NCI-H2081 (cell line): ENCODE measurements at places on chromosomes 3 and 15.

GRCh38 chr3:15309662-15310335 is 22.6 kb downstream of the SH3BP5 start:
- DNase-seq, result no peak

- no peak for DNase-seq
Observed at GRCh38 chr3:148532326-148532725, 165.4 kb upstream of the AGTR1 start.

DNA sequence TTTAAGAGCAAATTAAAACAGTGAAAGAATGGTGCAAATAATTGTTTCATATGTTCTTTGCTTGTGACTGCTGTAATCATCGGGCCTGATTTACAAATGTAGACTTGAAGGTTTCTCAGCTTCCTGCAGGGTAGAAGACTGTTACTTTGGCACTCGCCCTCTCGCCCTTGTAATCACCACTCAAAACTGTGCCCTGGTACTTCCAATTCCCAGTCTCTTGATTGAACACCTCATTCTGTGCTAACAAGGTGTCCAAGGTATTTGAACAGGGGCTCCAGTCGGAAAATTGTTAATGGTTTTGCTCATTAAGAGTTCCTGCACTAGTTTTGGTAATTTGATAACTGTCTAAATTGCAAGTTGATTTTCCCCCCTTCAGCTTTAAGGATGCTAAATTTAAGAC is 209.5 kb downstream of the ZIC1 start:
- no peak for DNase-seq

DNA sequence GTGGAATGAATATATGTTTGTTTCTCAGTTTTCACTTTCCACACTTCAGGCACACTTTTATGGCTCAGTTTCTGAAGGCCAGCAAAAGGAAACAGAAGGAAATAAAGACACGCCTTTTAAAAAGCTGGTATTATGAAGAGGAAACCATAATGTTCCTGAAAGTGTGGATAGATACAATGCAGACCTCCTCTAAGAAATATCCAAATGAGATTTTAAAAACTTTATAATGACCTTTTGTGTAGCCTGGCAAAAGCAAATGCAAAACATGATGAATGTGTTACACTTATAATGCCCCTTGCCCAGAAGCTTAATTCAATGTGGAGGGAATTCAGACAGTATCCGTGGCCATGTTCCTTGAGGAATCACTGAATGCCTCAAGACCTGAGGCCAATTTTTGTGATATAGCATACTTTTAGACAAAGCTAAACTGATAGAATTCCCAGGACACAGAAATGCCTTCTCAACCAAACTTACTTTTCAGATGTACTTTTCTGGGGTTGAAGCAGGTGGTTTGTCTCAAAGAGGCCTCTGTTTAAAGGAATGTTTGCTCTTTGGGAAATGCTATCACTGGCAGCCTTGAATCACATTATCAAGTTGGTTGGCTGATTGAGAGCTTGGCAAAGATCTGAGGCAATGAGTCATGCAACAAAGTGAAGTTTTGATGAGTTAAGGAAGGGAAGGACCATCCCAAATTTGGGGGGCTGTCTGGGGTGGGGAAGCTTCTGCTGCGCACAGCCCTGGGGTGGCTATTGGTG is 77.1 kb upstream of the CACNA2D3 start:
- DNase-seq, result no peak

- no peak for DNase-seq
Observed at GRCh38 chr15:89003865-89004725, 84.2 kb upstream of the ABHD2 start.

GRCh38 chr3:42602961-42603360 is 2.5 kb downstream of the NKTR start:
- no peak for DNase-seq

- no peak for DNase-seq
Observed at GRCh38 chr15:88661041-88661700, 22.4 kb downstream of the ISG20 start.

DNA sequence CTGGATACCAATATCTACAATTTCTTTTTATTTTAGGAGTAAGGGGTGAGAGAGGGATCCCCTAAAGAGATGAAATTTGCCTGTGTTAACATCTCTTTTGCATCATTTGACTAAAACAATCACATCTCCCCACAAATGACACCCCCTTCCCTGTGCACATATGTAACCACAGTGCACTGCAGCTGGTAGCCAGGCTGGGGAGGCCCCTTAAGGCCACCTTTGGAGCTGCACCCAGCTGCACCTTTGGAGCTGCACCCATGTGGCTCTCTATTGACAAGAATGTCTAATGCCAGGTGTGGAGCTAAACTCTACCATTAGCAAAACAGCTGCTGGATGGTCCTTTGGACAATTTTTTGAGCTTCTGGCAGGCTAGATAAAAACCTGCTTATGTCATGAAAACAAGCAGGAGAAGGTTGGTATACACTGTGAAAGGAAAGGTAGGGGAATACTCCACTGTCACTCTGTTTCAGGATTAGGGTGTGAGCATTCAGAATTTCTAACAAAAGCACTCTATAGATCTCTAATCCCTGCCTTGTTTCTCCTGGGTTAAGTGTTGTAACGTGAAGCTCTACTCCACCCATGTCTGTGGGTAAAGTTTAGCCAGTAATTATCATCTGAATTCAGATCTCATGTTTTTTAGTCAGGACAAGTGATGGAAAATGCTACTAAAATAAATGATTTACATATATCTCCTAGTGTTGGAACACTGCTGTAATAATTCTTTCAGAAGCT is 52.1 kb downstream of the TFG start:
- peak; percentile 13 for DNase-seq

DNA sequence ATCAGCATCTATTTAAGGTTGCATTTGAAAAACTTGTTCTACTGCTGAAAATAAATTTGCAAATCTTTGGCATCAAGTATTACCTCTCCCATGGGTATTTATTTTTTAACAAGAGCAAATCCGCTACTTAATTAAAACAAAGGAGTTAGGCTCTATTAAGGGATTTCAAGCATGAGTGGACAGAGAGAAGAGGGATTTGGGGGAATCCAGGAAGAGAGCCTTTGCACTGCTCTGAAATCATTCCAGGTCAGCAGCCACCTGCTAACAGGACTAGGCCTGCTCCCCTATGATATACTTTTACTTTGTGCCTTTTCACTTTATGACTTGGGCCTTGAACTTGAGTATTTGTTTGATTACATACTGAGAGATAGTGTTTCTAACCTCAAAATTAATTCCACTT is 57.1 kb downstream of the IQCH start:
- DNase-seq, result no peak

DNA sequence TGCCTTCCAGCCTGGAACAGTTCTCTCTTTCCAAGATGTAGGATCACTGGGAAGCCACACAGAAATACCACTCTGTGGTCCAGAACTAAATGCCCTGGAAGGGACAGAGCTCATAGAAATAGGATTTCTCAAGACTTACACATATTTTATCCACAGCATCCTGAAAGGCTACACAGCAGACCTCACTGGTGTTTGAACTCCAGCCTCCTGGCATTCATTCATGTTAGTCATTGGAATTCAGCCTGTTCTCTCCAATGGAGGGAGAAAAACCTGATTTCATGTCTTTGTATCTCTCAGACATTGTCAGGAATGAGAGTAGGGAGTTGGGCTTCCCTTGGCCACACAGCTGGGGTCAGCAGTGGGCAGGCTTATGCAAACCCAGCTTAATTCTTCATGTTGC is 121.1 kb upstream of the PPP2R3A start:
- no peak for DNase-seq

GRCh38 chr3:45566951-45567411 is 27.6 kb upstream of the LIMD1 start:
- no peak for DNase-seq

DNA sequence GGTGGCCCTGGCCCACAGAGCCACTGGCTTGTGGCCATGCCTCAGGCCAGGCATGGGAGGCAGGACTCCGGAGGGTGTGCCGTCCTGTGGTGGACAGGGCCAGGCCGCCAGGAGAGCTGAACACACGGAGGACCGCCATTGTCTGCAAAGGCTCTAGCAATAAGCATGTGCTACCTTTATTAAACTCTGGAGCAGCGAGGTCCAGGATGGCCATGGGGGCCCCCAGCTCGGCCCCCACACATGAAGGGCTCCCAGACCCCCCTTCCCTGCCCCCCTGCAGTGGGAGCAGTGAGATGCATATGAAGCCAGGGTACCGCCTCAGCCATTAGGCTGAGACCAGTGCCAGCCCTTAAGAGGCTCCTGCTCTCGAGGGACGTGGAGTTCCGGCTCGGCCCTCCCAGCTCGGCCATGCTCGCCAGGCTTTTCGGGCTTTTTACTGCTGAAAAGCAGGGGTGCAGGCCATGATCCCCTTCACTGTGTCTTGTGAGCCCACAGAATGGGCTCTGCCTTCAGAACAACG is 2.7 kb downstream of the AMIGO3 start:
- DNase-seq, result no peak

GRCh38 chr3:186280737-186281136 is 81.3 kb downstream of the DGKG start:
- no peak for DNase-seq

DNA sequence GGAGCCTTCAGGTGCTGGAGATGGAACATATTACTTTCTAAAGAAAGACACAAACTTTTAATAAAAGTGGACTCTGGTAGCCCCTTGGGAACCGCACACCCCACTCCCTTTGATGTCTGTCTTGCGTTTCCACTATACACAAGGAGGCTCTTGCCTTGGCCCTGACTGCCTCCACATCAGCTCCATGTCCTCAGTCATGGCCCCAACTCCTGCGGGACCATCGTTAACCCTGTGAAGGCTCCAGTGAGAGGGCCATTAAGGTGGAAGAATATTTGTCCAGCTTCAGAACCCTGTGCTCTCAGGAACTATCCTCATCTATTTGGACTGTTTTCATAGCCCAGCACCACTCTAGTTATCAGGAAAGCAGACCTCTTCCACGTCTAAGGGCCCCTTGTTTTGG is 16.1 kb upstream of the BFSP2 start:
- DNase-seq, result no peak

- DNase-seq, result no peak
Observed at GRCh38 chr3:63207066-63207590, 71.0 kb upstream of the SYNPR start.

DNA sequence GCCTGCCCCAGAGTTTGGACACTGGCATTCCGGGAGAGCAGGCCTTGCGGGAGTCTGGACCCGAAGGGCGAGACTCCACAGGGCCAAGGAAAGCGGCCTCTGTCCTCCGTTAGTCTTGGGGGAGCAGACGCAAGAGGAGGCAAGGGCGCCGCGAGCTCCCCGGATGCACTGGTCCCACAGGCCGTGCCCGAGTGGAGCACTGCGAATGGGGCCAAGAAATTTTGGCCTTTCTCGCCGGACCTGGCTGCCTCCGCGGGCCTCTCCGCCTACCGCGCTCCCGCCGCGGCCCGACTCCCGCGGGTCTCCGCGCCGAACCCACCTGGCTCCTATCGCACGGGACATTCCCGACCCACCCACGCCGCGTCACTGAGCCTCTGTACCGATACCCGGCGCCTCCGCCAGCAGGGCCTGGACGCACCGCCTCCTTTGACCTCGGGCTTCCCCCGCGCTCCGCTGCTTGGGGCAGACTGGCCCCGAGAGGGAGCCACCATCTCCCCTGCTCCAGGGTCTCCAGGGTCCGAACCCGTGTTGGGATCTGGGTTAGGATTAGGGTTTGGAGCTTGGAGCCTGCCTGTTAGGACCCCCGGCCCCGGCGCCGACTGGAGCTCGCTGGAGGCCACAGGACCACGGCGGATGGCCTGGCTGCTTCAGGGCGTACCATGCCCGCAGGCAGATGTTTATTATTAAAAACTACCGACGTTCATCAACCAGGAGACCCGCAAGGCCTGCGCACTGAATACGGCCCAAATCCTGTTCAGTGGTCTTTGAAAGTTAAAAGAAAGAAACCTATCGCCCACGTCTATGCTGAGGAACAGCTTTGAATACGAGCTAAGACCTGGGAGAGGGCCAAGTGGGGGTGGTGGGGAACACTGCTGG is 11.7 kb downstream of the SHOX2 start:
- DNase-seq, result no peak

DNA sequence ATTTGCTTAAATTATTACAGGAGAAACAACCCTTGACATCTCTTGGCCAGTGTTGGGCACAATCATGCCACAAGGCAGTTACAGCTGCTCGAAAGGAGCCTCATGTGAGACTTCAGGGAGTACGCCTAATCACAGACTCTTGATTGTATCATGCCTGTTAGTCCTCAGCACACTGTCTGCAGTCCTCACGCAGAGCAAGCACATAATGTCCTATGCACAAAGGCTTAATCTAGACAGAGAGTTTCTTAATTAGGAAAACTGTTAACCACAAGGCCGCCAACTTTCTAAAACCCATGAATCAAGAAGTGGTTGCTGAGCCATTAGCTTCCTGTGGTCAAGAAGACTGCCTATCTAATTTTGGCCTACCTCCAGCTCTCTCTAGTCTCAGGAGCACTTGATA is 172.0 kb downstream of the UNC13C start:
- DNase-seq, result no peak

- DNase-seq, result no peak
Observed at GRCh38 chr3:53805463-53806159, 40.6 kb downstream of the CHDH start.

- DNase-seq, result no peak
Observed at GRCh38 chr15:60916032-60916678, 312.9 kb downstream of the RORA start.

DNA sequence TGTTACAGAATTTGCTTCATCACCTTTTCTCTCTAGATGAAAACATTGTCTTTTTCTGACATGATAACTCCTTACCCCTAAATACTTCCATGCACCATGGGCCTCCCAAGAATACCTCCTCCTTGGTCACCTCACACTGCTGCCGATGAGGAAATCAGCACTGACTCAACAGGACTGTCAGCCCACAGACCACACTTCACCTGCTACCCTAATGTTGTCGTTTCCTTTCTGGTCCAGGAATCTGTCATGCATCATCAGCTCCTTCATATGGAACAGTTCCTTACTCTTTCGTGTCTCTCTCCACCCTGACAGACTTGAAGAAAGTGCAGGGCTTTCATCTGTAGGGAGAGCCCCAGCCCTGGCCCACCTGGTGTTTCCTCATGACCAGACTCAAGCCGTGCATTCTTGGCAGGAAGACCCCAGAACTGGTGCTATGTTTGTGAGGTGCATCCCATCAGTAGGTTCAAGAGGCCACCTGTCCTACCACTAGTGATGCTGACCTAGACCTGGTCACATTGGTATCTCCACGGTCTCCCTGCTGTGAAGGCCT is 41.1 kb upstream of the PLXNA1 start:
- no peak for DNase-seq

DNA sequence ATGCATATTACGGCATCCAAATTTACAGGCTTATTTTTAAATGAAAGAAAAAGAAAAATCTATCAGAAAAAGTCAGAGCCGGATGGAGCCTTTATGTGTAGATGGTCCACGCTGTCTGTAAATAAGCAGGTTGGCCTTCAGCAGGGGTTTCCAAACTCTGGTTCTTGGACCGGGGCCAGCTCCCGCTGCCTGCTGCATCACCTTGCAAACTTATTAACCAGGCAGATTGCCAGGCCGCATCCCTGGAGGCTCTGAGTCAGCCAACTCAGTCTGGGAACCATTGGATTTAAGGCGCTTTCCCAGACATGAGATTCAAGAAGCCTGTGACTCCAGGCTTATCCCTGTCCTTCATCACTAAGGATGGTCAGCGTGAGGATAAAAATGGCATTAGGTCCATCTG is 212.4 kb downstream of the OPA1 start:
- DNase-seq, result peak; percentile 96
